ENCODE measurements at places on chromosomes 13 and 19.
A peak's percentile ranks its signal among the peaks of the same experiment; 100 is the strongest.

GRCh38 chr19:7829561-7830271 is at the start of gene EVI5L:
Gene EVI5L (plus strand): TSS chr19:7830218. CDS start chr19:7846543, 16,325 bp downstream.
- DNase-seq, result peak; percentile 100

GRCh38 chr19:35088131-35088913 is 27.3 kb upstream of the FXYD3 start:
- no peak for DNase-seq

DNA sequence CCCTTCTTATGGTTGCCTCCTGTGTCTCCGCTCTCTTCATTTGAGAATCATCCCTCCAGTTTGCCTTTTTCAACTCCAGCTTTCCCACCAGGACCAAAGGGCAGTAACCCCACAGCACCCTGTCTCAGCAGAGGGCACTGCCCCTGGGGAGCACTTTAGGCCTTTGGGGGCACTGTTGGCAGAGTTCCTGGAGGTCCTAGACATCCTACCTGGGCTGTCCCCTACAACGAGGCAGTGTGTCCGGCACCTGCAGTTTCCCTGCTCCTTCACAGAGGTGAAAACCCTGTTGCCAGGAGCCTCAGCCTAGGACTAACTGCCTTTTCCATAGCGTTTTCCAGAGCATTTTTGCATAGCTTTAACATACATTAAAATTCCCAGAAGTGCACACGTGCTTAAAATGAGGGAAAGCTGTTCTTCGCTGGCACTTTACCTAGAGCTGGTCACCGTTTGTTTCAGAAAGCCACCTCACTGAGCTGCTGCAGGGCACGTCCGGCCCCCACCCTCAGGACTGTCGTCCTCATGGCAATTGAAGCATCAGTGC is 234.9 kb downstream of the TEX29 start:
- DNase-seq, result no peak

DNA sequence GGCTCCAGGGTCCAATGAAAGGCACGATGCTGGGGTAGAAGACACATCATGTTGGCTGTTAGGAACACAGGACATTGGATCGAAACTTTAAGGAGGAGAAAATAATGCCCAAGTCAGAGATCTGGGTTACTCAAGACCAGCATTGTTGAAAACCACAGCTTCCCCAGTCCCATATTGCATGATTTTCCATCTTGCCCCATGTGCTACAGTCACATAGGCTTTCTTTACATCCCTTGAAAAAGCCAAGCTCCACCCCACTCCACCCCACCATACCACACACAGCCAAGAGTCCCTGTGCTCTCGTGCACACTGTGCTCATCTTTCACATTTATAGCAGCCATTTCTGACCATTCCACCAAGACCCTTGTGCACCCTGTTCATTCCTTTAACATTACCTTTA is 636.2 kb downstream of the DIAPH3 start:
- no peak for DNase-seq

DNA sequence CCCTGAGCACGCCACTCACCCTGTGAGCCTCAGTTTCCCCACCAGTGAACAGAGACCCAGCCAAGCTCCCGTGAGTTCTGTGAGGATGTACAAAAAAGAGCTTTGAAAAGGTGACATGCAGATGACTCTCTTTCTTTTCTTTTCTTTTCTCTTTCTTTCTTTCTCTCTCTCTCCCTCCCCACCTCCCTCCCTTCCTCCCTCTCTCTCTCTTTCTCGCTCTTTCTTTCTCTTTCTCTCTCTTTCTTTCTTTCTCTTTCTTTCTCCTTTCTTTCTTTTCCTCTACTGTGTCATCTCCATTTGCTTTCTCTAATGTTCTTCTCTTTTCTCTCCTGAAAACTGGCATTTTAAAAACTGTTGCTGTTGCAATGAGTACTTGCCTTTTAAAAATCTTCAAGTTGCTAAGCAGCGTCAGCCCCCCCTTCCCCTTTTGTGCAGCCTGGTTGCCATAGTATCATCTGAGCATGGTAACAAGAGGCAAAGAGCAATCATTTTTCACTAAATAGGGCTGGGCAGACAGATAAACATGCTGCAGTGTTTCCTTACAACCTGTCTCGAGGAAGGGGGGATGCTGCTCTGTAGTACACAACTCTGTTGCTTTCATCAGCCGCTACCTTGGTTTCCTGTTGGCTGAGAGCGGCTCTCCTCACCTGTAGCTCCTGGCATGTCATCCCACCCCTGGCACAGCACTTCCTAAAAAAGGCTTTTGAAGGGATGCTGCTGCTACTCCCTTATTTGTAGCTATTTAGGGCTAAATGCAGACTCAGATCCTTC is 108.7 kb upstream of the MBNL2 start:
- DNase-seq, result no peak

- DNase-seq, result no peak
Measured at GRCh38 chr13:53873558-53873957, 844.9 kb downstream of the OLFM4 start.

- DNase-seq, result no peak
Measured at GRCh38 chr13:110772091-110772984, 58.8 kb downstream of the ING1 start.

- DNase-seq, result no peak
Measured at GRCh38 chr19:19445911-19446361, 40.5 kb downstream of the GATAD2A start.

GRCh38 chr13:47459512-47459911 is 541.6 kb downstream of the SUCLA2 start:
- no peak for DNase-seq

- DNase-seq, result no peak
Measured at GRCh38 chr19:3112375-3113099, 18.4 kb downstream of the GNA11 start.

DNA sequence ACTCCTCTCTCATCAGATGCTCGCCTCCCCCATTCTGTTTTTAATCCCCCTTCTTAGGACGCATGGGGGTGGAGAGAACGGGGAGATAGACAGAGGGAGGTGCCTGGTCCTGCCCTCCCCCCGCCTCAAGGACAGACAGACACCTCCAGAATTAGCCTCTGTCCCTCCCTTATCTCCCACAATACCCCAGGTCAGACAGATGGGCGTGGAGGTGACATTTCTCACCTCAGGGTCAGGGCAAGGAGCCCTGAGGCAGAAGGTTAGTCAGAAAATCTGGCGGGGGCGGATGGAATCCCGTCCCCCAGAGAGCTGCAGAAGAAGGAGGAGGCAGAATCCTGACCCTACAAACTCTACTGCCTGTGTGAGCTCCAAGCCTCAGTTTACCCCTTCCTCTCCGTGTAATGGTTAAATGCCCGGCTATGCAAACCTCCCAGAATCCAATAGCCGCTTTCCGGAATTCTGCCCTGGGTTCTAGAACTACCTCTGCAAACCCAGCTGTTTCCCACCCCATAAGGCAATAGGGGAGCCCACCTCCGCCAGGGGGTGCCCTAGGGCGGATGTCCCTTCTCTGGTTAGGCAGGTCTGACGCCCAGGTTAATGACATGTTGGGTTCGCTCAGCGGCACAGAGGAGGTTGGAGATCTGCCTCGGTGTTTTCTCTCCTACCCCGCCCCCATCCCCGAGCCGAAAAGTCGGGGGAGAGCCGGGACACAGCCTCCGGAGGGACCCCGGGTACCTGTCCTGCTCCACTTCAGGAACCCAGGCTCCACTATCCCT is 900 bp downstream of the PPP1R13L start:
- no peak for DNase-seq

- no peak for DNase-seq
Measured at GRCh38 chr19:4385291-4386040, 14.9 kb downstream of the SH3GL1 start.

- DNase-seq, result no peak
Measured at GRCh38 chr13:107531816-107532215, 683.5 kb downstream of the LIG4 start.

DNA sequence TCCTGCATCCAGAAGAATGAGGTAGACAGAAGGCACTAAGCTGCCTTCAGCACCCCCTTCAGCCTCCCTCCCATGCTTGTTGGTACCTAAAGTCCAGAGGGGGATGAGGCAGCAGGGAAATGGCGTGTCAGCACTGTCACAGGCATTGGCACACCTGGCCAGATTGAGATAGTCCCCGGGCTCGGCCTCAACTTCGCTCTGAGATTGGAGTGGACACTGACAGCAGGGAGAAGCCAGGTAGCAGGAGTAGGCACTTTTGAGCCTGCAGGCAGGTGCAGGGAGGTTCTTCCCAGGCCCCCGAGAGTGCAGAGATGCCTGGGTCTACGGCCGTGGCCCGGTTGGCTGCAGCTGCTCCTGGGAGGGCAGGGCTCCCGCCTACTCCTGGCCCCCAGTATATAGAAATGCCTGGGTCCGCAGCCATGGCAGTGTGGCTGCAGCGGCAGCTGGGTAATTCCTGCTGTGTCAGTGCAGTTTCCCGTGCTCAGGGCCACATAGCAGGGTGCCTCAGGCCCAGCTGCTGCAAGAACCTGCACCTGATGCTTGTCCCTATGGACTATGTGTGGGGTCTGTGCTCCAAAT is 160.3 kb downstream of the SLITRK6 start:
- DNase-seq, result no peak

DNA sequence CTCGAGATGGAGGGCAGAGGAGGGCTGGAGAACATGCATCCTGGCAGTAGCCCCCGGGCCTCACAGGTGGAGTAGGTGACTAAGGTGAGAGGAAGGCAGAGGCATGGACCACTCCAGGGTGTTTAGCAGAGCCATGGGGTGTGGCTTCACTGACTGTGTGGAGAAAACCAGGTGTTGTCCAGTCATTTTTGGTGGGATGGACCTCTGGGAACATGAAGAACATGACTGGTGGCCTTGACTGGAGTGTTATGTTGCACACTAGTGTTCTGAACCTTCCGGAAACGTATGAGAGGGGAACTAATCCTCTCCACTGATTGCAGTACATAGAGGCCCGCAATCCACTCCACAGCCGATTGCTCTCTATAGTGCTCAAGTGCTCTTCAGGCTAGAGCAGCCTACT is 16.9 kb downstream of the MED26 start:
- DNase-seq, result no peak

- no peak for DNase-seq
Measured at GRCh38 chr13:44843403-44843802, 145.9 kb downstream of the NUFIP1 start.

DNA sequence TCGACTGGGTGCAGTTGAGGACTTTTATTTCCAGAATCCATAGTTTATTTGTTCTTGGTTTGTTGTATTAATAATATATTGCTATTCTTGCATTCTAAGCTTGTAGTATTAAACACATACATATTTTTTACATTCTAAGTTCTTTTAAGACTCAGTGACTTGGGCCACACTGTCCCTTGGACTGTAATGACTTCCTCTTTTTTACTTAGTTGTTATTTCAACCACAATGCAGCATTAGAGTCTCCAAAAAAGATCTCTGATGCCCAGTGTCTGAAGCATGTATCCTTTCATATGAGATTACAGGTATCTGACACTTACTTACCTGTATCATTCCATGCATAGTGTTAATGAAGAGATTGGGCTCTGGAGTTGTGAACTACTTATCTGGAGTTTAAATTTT is 864.9 kb upstream of the PCDH20 start:
- no peak for DNase-seq

DNA sequence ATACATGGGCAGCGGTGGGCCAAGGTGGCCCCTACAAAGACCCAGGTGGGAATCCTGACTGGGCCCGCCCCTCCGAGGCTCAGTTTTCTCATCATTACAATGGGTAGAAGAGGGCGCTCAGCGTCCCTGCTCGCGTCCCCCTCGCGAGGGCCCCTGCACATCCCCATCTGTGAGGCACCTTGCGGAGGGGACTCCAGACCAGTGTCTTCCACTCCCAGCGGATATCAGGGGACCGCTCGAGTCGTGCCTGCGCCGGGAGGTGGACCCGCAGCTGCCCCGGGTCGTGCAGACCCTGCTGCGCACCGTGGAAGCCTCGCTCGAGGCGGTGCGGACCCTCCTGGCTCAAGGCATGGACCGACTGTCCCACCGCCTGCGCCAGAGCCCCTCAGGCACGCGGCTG is 15.3 kb upstream of the COLGALT1 start:
- DNase-seq, result no peak

- no peak for DNase-seq
Measured at GRCh38 chr13:109140479-109141349, 511.3 kb downstream of the MYO16 start.

DNA sequence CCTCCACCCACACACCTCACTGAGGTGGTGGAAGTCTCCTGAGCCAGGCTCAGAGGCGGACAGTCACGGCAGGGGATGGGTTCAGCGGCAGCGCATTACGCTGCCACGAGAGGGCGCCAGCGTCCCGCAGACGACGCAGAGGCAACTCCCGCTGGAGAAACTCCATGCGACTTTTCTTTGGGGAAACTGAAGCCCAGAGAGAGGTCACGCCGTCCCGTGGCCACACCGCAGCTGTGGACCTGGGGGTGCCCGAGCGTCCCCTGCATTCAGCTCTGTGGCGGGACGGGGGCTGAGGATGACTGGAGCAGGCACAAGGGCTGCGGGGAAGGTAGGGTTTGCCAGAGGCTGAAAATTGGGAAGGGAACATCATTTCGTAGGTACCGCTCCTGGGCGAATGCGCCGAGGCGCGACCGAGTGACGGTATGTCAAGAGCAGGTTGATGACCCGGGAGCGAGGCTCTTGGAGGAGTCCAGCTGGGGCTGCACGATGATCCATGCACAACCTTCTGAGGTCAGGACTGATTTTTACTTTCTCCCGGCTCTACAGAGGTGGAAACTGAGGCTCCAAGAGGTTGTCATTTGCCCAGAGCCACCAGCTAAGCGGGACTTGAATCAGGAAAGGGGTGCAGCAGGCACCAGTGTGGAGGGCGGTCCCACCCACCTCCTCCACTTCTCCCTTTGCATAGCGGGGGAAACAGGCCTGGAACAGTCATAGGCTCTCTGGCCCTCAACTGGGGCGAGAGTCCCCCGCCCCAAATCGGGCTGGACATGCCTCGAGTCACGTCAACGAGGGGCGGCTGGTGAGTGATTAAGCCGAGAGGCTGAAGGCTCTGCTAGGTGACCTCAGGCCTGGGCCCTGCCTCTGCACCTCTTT is 690 bp upstream of the ARRDC2 start:
- peak; percentile 41 for DNase-seq

GRCh38 chr13:47628666-47629065 is 372.4 kb downstream of the SUCLA2 start:
- DNase-seq, result no peak

DNA sequence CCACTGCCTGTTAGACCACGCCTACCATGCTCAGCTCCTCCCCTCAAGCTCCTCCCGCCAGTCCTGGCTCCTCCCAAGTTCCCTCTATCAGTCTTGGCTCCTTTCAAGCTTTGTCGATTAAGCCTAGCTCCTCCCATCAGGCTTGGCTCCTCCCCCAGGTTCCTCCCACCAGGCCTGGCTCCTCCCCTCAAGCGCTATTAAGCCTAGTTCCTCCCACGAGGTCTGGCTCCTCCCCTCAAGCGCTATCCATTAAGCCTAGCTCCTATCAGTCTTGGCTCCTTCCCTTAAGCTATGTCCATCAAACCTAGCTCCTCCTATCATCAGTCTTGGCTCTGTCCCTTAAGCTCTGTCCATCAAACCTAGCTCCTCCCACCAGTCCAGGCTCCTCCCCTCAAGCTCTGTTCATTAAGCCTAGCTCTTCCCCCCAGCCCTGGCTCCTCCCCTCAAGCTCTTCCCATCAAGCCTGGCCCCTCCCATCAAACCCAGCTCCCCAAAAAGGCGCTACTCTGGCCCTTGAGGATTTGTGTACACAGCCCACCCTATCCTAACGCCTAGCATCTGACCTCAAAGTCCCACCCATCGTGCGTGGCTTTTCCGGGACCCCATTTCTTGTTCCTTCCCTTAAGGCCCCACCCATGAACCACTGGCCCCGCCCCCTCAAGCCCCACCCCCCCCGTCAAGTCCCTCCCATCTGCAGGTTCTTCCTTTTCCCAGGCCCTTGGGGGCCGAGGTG is 10.0 kb downstream of the CAMSAP3 start:
- no peak for DNase-seq

Data from brain pericyte (primary cell).